A549 treated with ZK216348 at 1 μM for 4 hours (cell line): ENCODE measurements at places on chromosomes 2 and 18. TPM values are rescaled to one million over a fixed set of nuclear protein-coding genes. Genes with fewer than 3 reads are reported as not detected.

Gene GBX2
- total RNA-seq: 1.5 to 3.1 TPM (median 2.9 TPM) in 5 replicates

Gene KRTCAP3
- 0.64 to 0.94 TPM (median 0.74 TPM) in 5 replicates for total RNA-seq

Gene OTOS
- not detected in 5 replicates for total RNA-seq

Gene SELENOI
- 10.6 to 23.0 TPM (median 16.8 TPM) in 5 replicates for total RNA-seq

Gene AMER3
- total RNA-seq: not detected in 5 replicates

Gene HOXD4
- total RNA-seq: 0.44 to 0.66 TPM (median 0.56 TPM) in 5 replicates

Gene HES6
- total RNA-seq: 7.5 to 18.3 TPM (median 14.7 TPM) in 5 replicates

Gene LRATD1
- 0.07 TPM in 1 of 5 replicates, not detected in the others for total RNA-seq

Gene UCN
- total RNA-seq: 1.3 to 2.5 TPM (median 1.6 TPM) in 5 replicates

Gene RNF125
- 0.18 to 1.1 TPM (median 0.47 TPM) in 5 replicates for total RNA-seq

Gene ANKRD62
- not detected in 5 replicates for total RNA-seq

Gene SMCHD1
- total RNA-seq: 14.8 to 22.8 TPM (median 17.5 TPM) in 5 replicates

Gene AAK1
- 9.7 to 20.5 TPM (median 13.7 TPM) in 5 replicates for total RNA-seq

Gene TRABD2A
- total RNA-seq: 7.9 to 12.9 TPM (median 12.4 TPM) in 5 replicates

Gene EFHD1
- total RNA-seq: 1.8 to 4.6 TPM (median 3.5 TPM) in 5 replicates

Gene RBM44
- 0.13 to 0.66 TPM (median 0.29 TPM) in 5 replicates for total RNA-seq

Gene LCT
- total RNA-seq: 0.04 to 0.06 TPM in 2 of 5 replicates, not detected in the others

Gene DSG3
- not detected in 5 replicates for total RNA-seq

Gene IHH
- 0.25 to 0.47 TPM (median 0.37 TPM) in 4 of 5 replicates, not detected in the other for total RNA-seq

Gene SNED1
- total RNA-seq: 0.33 to 1.1 TPM (median 0.67 TPM) in 5 replicates

Gene TRIM54
- total RNA-seq: 0.40 to 0.73 TPM (median 0.57 TPM) in 5 replicates

Gene MLPH
- total RNA-seq: 207 to 326 TPM (median 306 TPM) in 5 replicates

Gene PLEK
- total RNA-seq: not detected in 5 replicates

Gene KHK
- 7.5 to 10.4 TPM (median 9.1 TPM) in 5 replicates for total RNA-seq

Gene CKAP2L
- total RNA-seq: 10.2 to 20.6 TPM (median 14.9 TPM) in 5 replicates

Gene RASGRP3
- total RNA-seq: 0.41 to 1.6 TPM (median 0.61 TPM) in 5 replicates

Gene CSRNP3
- not detected in 5 replicates for total RNA-seq

Gene CABLES1
- total RNA-seq: 13.1 to 15.8 TPM (median 14.9 TPM) in 5 replicates

Gene FAM228A
- total RNA-seq: not detected in 5 replicates

Gene SLC30A3
- total RNA-seq: 1.9 to 4.2 TPM (median 3.6 TPM) in 5 replicates

Gene SETBP1
- total RNA-seq: 0.40 to 0.64 TPM (median 0.47 TPM) in 5 replicates

Gene BBS5
- total RNA-seq: 4.2 to 6.2 TPM (median 6.0 TPM) in 5 replicates

Gene FBXO15
- 0.45 to 0.92 TPM (median 0.81 TPM) in 5 replicates for total RNA-seq

Gene LINC00305
- not detected in 5 replicates for total RNA-seq

Gene RGPD5
- total RNA-seq: 3.9 to 11.3 TPM (median 7.8 TPM) in 5 replicates

Gene WNT6
- total RNA-seq: 0.08 to 0.21 TPM (median 0.14 TPM) in 3 of 5 replicates, not detected in the others

Gene TUBB8B
- total RNA-seq: not detected in 5 replicates

Gene TUBA4B
- 0.26 to 0.33 TPM (median 0.27 TPM) in 3 of 5 replicates, not detected in the others for total RNA-seq

Gene SULT1C4
- 0.27 TPM in 1 of 5 replicates, not detected in the others for total RNA-seq

Gene NYAP2
- total RNA-seq: 0.02 TPM in 1 of 5 replicates, not detected in the others

Gene ATP6V1B1
- 1.2 to 2.5 TPM (median 2.0 TPM) in 5 replicates for total RNA-seq

Gene REV1
- 7.6 to 14.5 TPM (median 12.3 TPM) in 5 replicates for total RNA-seq
